ENCODE measurements at places on chromosomes 1 and 21. TPM values are rescaled to one million over a fixed set of nuclear protein-coding genes. Genes with fewer than 3 reads are reported as not detected.

EPHB2 gene
- total RNA-seq: 13.0 TPM

SPRR1B gene
- not detected for total RNA-seq

S100A1 gene
- 0.52 TPM for total RNA-seq

KRTAP11-1 gene
- not detected for total RNA-seq

PDE9A gene
- total RNA-seq: 1.6 TPM

RAB42 gene
- total RNA-seq: 5.7 TPM

RHBDL2 gene
- 0.52 TPM for total RNA-seq

Measured in skeletal muscle tissue (tissue), 5 donors.